NCI-H446 (cell line): ENCODE measurements at places on chromosomes 11 and 22.

GRCh38 chr11:23869671-23870070, 627.2 kb upstream of the LUZP2 start:
- no peak for DNase-seq

DNA sequence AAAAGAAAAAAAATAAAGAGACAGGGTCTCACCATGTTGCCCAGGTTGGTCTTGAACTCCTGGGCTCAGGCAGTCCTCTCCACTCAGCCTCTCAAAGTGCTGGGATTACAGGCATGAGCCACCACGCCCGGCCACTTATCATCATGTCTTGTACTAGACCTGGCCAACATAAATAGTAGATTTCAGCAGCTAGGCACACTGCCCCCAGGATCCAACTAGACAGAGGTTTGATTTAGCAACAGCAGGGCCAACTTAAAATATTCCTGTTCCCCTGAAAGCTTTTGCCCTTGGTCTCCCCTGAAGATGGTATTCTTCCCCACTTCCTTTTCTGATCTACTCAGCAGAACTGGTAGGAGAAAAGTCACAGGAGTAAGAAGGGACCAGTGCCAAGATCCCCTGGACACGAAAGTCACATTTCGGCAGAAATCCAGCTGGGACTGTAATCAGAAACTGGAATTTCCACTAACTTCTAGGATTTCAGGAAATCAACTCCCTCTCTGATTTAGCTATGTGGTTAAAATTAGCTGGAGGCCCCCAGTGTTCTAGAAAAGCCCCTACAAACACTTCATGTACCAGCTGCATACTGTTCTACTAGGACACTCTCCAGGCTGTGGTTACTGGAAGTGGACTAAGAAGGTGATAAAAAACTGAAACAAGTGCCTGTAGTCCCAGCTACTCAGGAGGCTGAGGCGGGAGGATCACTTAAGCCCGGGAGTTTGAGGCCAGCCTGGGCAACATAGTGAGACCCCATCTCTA, 8.9 kb upstream of the PPP2R1B start:
- DNase-seq: no peak

DNA sequence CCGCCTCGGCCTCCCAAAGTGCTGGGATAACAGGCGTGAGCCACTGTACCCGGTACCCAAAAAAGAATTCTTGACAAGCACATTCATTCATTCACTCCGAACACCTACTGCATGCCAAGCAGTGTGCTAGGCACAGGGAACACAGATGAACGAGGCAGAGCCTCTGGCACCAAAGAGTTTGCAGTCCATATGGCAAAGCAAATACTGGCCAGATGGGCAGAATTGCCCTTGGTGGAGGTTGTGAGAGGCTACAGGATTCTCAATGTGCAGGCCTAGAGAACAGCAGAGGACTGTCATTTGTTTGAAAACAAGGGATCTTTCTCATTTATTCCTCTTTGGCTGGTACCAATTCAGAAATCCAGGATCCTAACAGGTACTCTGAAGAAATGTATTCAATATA, 27.5 kb upstream of the MTCH2 start:
- DNase-seq: peak; percentile 75

DNA sequence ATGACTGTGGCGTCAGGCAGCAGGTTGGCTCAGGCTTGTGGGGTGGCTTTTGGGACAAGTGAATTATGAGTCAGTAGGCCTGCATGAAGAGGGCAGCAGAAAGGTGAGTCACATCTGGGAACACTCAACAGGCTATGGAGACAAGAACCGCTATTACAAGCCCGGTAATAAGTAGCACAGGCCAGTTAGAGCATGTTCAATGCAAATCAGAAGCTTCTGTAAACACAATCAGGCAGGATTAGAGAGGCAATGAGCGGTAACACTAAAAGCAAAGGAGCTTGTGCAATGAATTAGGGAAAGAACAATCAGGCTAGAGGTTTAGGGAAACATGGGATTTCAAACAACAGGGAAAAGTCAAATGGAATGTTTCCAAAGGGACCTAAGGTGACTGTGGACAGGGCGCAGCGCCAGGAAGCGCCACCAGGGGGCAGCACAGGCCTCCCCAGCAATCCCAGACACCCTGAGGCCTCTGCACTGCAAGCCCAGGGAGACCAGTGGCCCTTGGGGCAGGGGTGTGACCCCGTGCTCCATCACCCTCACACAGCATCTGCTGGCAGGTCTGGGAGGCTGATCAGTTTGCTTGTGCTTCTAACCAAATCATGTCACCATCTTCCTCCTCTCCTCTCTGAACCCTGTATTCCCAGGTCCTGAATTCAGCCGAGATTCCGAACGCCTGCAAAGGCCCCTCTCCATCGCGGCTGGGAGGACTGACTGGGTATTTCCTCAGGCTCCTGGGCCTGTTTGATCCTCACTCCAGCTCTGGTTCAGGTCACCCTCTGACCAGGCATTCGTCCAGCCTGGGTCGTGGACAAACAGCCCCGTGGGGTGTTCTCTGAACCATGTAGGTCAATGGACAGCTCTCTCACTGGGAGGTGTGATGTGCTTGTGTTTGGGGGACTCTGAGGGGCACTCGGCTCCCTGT, 50.0 kb downstream of the C11orf58 start:
- DNase-seq: peak; percentile 63

- no peak for DNase-seq
These were observed 74.5 kb upstream of the LUZP2 start for GRCh38 chr11:24422376-24422775.

- no peak for DNase-seq
These were observed 42.5 kb downstream of the C11orf58 start for GRCh38 chr11:16780698-16781550.

GRCh38 chr11:13258855-13259254, 18.7 kb upstream of the BMAL1 start:
- no peak for DNase-seq

- no peak for DNase-seq
These were observed 34.3 kb upstream of the SHISAL1 start for GRCh38 chr22:44347080-44347479.

DNA sequence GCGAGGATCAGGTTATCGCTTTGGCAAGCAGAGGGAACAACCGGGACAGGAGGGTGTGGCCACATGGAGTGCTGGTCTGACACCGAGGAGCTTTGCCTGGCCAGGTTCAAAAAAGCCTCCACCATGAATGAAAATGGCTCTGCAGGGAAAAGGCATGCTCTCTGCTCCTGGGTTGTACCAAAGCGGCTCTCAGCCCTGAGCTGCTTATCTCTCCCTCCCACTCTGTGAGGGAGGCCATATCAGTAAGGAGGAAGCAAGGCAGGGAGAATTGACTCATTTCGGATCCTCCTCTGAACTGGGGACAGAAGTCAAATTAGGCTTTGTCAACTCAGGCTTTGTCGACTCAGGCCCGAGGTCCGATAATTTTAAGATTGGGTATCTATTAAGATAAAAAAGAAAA, 82.9 kb upstream of the CRTAM start:
- DNase-seq: no peak

- DNase-seq: no peak
These were observed 92.8 kb upstream of the DRD2 start for GRCh38 chr11:113567867-113568544.

DNA sequence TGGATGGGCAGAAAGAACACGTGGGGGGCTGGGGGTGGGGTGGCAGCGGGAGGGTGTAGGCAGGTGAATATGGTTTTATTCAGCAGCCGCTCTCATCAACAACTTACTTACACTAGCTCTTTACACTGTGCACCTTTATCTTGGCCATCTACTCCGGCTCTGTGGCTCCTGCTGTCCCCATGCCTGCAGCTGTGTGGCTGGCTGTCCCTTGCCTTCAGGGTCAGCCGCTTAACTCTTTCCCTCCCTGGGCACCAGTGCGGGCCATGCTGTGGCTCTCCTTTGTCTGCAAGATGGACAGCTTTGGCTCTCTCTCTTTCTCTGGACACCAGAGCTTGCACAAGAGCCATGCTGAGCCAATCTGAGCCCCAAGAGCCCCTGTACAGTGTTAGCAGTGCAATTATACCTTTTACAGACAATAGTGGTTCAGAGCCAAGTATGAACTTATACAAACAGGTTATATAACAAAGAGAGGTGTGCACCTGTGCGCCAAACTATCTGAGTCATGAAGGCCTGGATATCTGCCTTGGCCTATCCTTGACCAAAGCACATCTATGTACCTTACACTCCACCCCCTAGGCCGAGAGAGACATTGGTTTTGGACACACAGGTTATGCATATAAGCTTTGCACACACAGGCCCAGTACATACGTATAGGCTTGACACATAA, 94.3 kb upstream of the CTSC start:
- DNase-seq: no peak

GRCh38 chr22:44735518-44736428, 16.6 kb upstream of the ARHGAP8 start:
- DNase-seq: peak; percentile 44

GRCh38 chr11:73386016-73386415, 9.8 kb downstream of the RELT start:
- no peak for DNase-seq
